Cardiac muscle cell (in vitro differentiated cells and primary cell): ENCODE measurements at places on chromosomes 3 and 15. TPM values are rescaled to one million over a fixed set of nuclear protein-coding genes. Genes with fewer than 3 reads are reported as not detected.

DNA sequence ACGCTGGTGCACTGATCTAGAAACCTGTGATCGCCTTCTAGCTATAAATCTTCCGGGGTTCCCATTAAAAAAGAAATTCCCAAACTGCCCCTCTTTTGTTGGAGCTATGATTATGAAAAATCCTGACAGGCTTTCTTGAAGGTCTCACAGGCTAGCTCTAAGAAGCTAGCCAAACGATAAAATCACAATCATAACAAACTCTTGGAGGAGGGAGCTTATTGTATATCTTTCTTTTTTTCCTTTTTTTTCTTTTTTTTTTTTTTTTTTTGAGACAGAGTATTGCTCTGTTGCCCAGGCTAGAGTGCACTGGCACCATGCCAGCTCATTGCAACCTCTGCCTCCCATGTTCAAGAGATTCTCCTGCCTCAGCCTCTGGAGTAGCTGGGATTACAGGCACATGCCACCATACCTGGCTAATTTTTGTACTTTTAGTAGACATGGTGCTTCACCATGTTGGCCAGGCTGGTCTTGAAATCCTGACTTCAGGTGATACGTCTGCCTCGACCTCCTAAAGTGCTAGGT lies 72.0 kb downstream of the MYO1E start:
- no peaks in the 10 kb centered on the region for H3K4me1 ChIP-seq
- no peak for DNase-seq
- no peaks in the 10 kb centered on the region for H3K36me3 ChIP-seq
- H3K27ac ChIP-seq: no peak overlapping the region
- H3K4me3 ChIP-seq: no peak overlapping the region
- H3K27me3 ChIP-seq: no peaks in the 10 kb centered on the region

- H3K36me3 ChIP-seq: no peaks in the 10 kb centered on the region
- no peaks in the 10 kb centered on the region for H3K27me3 ChIP-seq
- no peak overlapping the region for H3K4me3 ChIP-seq
- no peak for DNase-seq
- H3K4me1 ChIP-seq: peaks cover 14% of the 10 kb centered on the region
These were observed 46.2 kb downstream of the IGSF11 start for GRCh38 chr3:118988198-118989130.

DNA sequence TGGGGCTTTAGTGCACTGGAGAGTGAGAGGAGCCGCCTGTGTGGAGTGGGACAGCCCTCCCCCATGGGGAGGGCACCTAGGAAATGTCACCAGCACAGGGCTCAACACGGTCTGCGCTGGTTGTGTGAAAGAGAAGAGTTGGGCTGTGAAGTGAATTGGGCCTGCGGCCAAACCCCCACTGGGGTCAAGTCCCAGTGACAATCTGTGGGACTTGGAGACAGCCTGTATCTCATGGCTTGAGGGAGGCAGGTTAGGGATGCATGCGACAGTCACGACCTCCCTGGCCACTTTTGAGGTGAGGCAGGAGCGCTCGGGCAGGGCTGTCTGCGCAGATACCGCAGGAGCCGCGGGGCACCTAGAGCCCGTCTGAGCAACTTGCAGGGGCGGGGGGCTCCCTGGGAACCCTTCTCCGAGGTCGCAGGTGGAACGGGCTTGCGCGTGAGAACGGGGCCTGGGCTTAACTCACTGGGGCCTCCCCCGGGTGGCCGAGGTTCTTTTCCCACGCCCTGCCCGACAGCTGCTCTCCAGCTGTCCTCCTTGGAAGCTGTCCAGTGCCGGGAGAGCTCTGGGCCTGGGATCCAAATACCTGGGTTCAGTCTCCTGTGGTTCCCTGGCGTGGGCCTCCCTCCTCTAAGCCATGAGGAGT lies 77.4 kb downstream of the SNRK start:
- no peak overlapping the region for H3K27ac ChIP-seq
- H3K36me3 ChIP-seq: no peaks in the 10 kb centered on the region
- H3K27me3 ChIP-seq: no peaks in the 10 kb centered on the region

- H3K27me3 ChIP-seq: no peaks in the 10 kb centered on the region
- no peak overlapping the region for H3K27ac ChIP-seq
- no peaks in the 10 kb centered on the region for H3K36me3 ChIP-seq
- DNase-seq: no peak
- H3K4me3 ChIP-seq: no peak overlapping the region
- H3K4me1 ChIP-seq: peaks cover 14% of the 10 kb centered on the region
These were observed 3.1 kb upstream of the LARP6 start for GRCh38 chr15:70856884-70857561.

GRCh38 chr3:16654976-16655375 lies 49.8 kb upstream of the DAZL start:
- no peaks in the 10 kb centered on the region for H3K27me3 ChIP-seq
- no peaks in the 10 kb centered on the region for H3K36me3 ChIP-seq
- H3K4me1 ChIP-seq: peaks cover 11% of the 10 kb centered on the region
- H3K4me3 ChIP-seq: no peak overlapping the region
- no peak overlapping the region for H3K27ac ChIP-seq

- no peak overlapping the region for H3K4me3 ChIP-seq
- no peaks in the 10 kb centered on the region for H3K27me3 ChIP-seq
- H3K27ac ChIP-seq: no peak overlapping the region
- DNase-seq: no peak
- no peaks in the 10 kb centered on the region for H3K36me3 ChIP-seq
These were observed 240.5 kb upstream of the TMCO5A start for GRCh38 chr15:37693926-37694325.

GRCh38 chr15:77870195-77871065 lies 207.1 kb downstream of the TBC1D2B start:
- H3K27me3 ChIP-seq: peaks cover 2% of the 10 kb centered on the region
- peak; percentile 76 for DNase-seq
- H3K27ac ChIP-seq: no peak overlapping the region
- H3K4me3 ChIP-seq: no peak overlapping the region

DNA sequence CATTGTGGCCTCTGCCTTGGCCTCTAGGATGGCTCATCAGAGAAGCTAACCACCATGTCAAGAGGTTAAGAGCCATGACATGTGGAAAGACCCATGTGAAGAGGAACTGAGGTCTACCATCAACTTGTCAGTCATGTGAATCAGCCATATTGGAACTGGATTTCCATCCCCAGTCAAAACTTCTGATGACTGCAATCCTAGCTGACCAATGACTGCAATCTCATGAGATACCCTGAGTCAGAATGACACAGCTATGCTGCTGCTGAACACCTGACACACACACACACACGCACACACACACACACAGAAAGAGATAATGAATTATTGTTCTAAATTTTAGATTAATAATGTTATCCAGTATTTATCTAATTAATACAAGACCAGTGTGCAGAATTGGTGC lies 337.5 kb upstream of the LMCD1 start:
- H3K27me3 ChIP-seq: no peaks in the 10 kb centered on the region
- no peak overlapping the region for H3K4me3 ChIP-seq
- H3K27ac ChIP-seq: no peak overlapping the region
- no peaks in the 10 kb centered on the region for H3K4me1 ChIP-seq

DNA sequence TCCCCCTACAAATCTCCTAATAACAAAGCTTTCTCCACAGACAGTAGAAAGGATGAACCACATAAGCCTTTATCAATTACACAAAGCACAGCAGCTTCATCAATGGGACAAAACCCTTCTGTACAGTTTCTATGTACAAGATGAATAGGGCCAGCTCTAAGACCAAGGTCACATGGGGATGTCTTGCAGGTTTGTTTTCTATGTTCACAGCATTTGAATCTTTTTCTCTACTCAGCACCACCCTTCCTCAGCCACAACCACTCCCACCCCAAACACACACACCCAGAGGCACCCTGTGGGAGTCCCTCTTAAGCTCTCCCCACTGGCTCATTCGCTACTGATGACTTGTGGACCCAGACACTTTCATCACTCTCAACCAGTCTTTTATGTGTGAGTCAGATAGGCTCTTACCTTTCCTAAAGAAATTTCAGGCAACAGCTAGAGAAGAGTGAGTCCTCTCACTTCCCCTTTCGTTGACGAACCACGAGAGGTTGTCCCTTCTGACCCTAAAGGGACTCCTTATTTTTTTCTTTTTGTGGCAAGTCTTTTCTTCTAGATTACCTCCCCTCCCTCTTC lies 57.9 kb downstream of the ARHGAP31 start:
- DNase-seq: no peak
- peak overlapping the region; percentile 64 for H3K27ac ChIP-seq
- H3K4me3 ChIP-seq: no peak overlapping the region
- H3K4me1 ChIP-seq: peaks cover 49% of the 10 kb centered on the region

DNA sequence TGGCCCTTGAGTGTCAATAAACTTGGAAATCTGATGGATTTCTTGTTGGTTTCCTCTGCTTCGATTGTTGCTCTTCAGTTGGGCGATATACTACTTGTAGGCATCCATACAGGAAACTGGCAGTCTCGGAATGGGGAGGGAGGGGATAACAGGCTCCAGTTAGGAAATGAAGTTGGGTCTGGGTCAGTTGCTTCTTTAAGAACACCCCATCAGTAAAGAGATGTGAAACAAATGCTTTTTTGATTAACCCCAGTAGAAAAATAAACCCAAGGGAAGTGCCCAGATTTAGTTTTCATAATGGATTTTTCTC lies 681 bp downstream of the CHMP2B start:
- no peaks in the 10 kb centered on the region for H3K4me1 ChIP-seq
- no peaks in the 10 kb centered on the region for H3K27me3 ChIP-seq
- no peaks in the 10 kb centered on the region for H3K36me3 ChIP-seq

- no peak overlapping the region for H3K4me3 ChIP-seq
- no peaks in the 10 kb centered on the region for H3K4me1 ChIP-seq
- no peak overlapping the region for H3K27ac ChIP-seq
- DNase-seq: no peak
- no peaks in the 10 kb centered on the region for H3K27me3 ChIP-seq
These were observed 219.5 kb downstream of the EPHB1 start for GRCh38 chr3:135014566-135014965.

GRCh38 chr3:164453714-164454113 lies 624.6 kb downstream of the SI start:
- no peak for DNase-seq
- H3K4me1 ChIP-seq: no peaks in the 10 kb centered on the region
- no peaks in the 10 kb centered on the region for H3K36me3 ChIP-seq
- H3K27ac ChIP-seq: no peak overlapping the region
- H3K27me3 ChIP-seq: no peaks in the 10 kb centered on the region

STAB1 gene
- total RNA-seq: 0.81 and 2.2 TPM in 2 replicates

SNURF gene
- 10.2 and 11.2 TPM in 2 replicates for total RNA-seq

NRG4 gene
- total RNA-seq: 0.21 and 1.2 TPM in 2 replicates

CEP19 gene
- 2.9 and 5.0 TPM in 2 replicates for total RNA-seq
